ENCODE measurements at places on chromosomes 7 and 10. TPM values are rescaled to one million over a fixed set of nuclear protein-coding genes. Genes with fewer than 3 reads are reported as not detected.

CCDC172 gene
- total RNA-seq, result not detected

DNA sequence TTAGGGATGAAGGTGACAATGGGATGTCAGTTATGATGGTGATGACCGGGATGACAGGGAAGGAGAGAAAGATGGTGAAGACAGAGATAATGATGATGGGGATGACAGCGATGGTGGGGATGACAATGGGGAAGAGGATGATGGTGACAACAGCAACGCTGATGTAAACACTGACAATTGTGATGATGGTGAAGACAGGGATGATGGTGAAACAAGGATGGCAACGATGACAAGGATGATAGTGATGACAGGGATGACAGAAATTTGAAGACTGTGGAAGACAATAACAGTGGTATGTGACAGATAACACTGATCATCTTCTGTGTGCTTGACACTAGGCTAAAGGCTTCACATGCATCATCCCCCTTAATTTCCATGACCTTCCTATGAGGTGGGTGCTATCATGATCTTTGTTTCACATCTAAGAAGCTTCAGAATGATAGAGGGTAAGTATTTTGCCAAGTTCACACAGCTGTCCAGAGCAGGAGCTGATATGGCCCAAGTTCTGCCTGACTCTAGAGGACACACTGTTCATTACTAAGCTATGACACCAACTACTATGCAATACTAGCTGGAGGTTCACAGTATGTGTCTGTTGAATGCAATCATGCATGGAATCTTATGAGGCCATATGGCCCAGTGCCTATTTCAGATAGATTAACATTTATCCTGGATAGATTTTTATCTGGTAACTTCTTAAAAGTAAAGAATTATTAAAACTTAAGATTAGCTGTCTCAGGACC, 105.6 kb downstream of the RNLS start:
- no peak for DNase-seq

- no peak for DNase-seq
Observed at GRCh38 chr10:133177380-133178157, 17.6 kb downstream of the KNDC1 start.

DNA sequence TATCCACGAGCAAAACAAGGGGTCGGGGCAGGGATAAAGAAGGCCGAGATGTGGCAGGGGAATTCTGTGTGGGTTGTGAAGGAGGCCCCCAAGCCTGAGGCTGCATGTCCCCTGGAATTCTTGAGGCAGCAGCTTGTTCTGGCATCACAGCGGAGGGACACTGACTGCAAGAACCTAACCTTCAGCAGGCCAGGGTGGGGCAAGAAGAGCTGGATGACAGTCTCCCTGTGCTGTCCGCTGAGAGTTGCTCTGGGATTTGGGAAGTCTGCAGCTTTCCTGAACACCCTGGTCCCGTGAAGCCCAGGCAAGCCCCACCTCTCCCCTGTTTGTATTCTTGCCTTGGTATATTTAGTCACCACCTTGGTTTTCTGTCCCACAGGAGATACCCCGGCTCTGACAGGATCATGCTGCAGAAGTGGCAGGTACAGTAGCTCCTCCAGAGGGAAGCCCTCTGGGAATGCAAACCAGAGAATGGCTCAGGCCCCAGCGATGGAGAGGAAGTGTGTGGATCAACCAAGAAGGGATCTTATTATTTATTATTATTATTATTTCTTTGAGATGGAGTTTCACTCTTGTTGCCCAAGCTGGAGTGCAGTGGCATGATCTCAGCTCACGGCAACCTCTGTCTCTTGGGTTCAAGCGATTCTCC, 1.9 kb upstream of the LRRC18 start:
- DNase-seq, result no peak

- no peak for DNase-seq
Observed at GRCh38 chr10:65618126-65618525, 1307.7 kb upstream of the LRRTM3 start.

DNA sequence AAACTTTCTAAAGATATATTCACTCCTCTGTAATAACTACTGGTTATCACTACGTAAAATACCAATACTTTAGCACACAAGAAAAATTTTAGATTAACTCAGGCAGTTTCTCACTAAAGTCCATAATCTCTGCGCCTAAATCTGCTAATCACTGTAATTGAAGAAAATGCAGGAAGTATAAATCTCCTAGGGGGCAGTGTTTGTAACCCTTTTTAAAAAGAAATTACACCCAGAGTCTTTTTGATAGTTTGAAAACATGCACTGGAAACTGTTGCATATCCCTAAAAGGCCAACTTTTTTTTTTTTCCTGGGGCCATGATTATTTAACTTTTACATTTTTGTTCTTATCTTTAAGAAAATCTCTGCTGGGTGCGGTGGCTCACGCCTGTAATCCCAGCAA, 209.6 kb downstream of the KIAA1217 start:
- no peak for DNase-seq

- DNase-seq, result no peak
Observed at GRCh38 chr10:131795761-131796160, 105.0 kb upstream of the PPP2R2D start.

DNA sequence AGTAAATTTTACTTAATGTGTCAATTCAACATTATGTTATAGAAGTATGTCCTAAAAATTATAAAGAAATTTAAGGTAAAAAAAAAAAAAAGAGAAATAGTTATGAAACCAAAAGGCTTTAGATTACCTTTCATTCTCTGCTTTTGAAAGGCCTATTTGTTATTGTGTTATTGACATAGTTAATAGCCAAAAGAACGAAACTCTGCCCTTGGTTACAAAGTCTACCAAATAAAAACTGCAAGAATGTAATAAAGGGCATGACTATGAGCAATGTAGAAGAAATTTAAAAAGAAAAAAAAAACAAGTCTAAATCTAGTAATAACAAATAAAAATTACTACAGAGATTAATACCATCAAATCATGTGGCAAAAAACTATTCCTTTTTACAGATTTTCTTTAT, 10.6 kb downstream of the ACBD5 start:
- DNase-seq, result no peak

All from OCI-LY7 (cell line).